ENCODE measurements at places on chromosomes 7 and 10. TPM values are rescaled to one million over a fixed set of nuclear protein-coding genes. Genes with fewer than 3 reads are reported as not detected.

DNA sequence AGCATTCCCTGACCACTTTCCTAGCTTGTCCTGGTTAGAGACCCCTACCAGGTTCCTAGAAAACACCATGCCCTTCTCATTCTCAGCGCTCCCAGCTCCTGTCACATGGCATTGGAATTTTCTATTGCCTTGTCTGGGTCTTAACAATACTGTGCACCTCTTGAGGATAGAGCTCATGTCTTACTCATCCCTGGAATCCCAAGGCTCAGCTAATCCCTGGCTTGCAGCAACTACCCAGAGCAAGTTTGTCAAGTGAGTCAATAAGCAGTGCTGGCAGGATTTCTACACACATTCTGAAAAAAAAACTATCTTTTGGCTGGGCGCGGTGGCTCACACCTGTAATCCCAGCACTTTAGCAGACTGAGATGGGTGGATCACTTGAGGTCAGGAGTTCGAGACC lies 11.7 kb upstream of the PRDX3 start:
- peak; percentile 82 for DNase-seq

DNA sequence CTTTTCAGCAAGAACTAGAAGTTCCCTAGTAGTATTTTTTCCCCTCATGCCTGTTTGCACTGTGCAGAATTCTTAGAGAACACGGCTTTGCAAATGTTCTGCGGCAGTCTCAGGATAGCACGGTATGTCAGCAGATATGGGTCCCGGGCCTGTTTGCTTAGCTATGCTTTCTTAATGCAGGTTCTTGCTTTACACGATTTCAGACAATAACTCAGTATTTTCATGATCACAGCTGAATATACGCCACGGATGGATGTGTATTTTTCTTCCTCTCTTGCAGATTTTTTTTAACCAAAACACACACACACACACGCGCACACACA lies 137.3 kb downstream of the HECW1 start:
- no peak for DNase-seq

DNA sequence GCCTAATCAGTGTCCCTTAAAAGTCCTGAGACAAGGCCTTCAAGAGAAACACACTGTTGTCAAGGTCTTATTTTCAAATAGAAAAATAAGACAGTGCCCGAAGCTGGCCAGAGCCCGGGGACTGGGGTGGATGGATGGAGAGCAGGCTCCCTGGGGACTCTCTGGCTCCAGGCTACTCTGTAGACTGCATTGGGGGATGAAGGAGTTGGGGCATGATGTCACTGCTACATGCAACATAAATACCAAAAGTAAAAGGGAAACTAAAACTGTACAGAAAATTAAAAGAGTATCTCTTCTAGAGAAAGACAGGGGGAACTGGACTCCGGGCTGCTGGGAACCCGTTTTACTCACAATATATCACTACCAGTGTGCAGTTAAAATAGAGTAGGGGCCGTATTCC lies 629.8 kb downstream of the KCNMA1 start:
- DNase-seq: no peak

DNA sequence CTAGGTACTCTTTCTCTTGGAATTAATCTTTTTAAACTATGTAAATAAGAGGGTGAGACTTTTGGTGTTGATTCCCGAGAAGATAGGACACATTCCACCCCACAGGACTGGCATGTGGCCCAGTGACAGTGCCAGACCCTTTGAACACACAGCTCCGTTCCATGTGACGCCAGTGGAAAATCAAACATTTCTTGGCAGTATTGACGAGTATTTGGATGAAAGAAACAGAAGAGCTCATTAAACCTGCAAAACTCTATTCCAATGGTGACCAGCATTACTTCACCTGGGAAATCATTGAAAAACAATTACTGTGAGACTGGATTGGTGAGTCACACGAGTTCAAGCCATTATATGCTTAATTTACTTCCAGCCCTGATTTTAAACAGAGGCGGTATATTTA lies 25.8 kb downstream of the AKR1E2 start:
- DNase-seq: no peak

DNA sequence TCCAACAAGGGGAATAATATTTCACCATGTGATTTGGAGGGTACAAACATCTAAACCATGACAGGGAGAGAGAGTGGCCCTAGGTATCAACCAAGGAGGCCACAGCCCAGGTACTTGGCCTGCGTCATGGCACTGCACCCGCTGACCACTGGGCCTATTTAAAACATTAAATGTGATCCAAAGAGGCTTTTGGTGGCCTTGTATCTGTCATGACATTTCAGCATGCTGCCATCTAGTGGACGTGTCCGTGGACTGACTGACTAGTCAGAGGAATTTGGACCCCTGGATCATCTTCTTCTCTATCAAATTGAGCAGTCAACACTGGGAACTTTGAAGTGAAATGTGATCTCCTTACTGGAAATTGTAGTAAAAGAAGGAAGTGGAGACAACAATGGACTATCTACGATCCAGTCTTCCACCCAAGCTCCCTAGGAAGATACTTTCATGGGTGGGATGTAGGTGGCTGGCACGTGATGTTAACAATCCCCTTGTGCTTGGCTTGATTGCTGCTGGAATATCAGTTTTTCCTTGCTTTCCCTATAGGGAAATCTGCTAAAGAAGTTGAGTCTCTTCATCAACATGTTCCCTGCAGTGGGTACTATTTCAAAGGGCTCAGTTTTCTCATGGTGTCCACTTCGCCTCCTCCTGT lies 24.6 kb upstream of the ITGA8 start:
- DNase-seq: no peak

GRCh38 chr7:1758028-1758858 lies 88.2 kb downstream of the ELFN1 start:
- no peak for DNase-seq

AKR1E2 gene
- total RNA-seq: 1.9 TPM

GRCh38 chr7:73560109-73560835 lies 2.8 kb upstream of the BCL7B start:
- DNase-seq: peak; percentile 54

DNA sequence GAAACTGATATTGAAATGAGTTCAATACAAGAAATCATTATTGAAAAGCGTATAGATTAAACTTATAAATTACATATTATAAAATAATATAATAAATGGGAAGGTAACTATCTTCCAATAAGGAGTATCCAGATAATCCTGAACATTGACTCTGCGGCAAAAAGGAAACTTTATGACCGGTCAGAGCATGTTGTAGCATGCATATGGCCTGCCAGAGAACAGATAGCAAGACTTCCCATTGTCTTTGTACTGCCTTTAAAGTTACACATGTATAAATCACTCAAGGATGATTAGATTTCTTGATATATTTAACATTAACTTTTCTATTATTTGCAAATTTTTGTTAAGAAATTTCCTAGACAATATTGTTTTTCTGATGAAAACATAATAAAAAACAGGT lies 56.2 kb upstream of the ETV1 start:
- no peak for DNase-seq

DNA sequence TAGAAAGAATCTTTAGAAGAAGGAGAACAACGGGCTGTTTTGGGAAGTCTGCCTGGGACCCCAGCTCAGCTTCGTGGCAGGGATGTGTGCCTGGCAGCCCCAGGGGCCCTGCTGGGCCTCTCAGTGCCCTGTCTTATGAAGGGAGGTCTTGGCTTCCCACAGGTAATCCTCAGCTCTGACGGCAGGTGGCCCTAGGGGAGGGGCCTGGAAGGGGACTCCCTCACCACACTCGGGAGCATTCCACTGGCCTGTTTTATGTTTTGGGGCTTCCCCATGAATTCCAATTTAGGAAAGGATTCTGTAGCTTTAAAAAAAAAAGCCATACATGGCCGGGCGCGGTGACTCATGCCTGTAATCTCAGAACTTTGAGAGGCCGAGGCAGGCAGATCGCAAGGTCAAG lies 3.0 kb upstream of the DMBT1 start:
- DNase-seq: no peak

SPDYE11 gene
- total RNA-seq: not detected

DNA sequence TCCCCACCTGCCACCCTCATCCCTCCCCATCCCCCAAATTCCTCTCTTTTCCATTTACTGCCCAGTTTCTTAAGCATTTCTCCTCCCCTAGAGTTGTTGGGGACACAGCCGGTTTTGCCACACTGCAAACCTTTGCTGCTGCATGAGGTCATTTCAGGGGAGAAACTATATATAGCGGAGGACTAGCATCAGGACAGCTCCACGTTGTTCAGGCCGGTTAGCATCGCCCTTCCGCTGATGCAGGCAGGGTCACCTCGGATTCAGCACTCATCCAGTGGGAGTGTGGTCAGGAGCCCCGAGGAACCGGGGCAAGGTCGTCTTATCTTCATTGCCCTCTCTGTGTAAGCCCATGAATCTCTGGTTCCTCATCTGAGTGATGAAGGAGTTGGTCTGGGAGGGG lies 15.6 kb downstream of the UBTD1 start:
- no peak for DNase-seq

DNA sequence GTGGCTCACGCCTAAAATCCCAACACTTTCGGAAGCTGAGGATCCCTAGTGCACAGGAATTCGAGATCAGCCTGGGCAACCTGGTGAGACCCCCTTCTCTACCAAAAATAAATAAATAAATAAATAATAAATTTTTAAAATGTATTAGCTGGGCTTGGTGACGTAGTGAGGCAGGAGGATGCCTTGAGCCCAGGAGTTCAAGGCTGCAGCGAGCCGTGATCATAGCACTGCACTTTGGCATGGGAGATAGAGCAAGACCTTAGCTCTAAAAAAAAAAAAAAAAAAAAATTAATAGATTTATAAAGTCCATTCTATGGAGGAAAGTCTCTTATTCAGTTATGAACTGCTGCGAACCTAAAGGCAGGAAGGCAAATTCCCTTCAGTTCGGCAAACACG lies 1.1 kb upstream of the PTPN12 start:
- no peak for DNase-seq

DNA sequence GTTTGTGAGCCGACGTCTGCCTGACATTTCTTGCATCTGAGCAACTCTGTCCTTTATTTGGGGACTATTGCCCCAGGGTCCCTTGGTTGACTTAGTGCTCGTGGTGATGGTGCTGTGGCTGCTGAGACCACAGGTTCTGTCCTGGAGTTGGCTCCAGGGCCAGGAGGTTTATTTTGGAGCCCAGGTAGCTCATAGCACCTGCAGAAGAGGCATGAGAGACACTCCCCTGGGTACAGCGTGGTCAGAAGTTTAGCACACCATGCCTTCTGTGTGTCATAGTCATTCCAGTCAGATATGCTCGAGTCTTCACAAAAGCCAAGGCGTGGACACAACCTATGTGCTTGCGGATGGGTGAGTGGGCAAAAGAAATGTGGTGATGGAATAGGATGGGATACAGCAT lies 496.9 kb downstream of the TCERG1L start:
- DNase-seq: no peak

TMEM176B gene
- total RNA-seq: 15.8 TPM

AMPH gene
- total RNA-seq: 0.25 TPM

DNA sequence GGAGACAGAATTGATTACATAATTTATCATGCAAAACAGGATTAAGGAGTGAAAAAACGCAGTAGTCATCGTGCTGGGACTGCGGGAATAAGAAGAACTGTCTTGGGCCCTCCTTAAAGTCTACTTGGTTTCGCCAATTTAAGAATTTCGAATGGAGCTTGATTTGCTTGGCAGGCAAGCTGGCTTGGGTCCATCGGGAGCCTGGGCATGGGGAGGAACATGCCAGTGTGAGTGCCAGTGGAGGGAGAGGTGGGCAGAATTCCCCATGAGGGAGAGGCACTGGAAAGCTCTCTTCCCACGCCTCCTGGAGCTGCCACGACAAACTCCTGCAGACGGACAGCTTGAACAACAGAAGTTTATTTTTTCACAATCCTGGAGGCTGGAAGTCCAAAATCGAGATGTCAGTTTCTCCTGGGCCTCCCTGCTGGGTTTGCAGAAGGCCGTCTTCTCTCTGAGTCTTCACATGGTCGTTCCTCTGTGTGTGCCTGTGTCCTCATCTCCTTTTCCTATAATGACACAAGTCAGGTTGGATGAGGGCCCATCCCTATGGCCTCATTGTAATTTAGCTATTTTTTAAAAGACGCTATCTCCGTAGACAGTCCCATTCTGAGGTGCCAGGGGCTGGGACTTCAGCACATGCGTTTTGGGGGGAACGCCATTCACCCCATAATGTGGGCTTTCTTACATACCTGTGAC lies 528.7 kb upstream of the DPP6 start:
- no peak for DNase-seq

Data from kidney epithelial cell (primary cell).